ENCODE measurements at places on chromosomes 3 and 15.

- peak; percentile 31 for DNase-seq
These were observed 2.0 kb downstream of the BHLHE40 start for GRCh38 chr3:4981294-4981664.

DNA sequence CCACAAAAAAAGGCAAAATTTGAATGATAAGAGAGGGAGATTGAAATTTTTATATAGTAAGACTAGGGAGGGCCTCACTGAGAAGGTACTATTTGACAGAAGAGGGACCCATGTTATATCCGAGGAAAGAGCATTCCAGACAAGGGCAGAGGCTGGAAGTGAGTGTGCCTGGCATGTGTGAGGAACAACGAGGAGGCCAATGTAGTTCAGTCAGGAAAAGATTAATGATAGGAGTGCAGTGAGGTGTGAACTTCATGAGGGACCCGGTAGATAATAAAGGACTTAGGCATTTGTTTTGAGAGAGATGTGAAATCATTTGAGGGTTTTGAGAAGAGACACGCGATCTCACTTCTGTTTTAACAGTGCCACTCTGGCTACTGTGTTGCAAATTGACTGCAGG is 36.3 kb downstream of the ASTE1 start:
- no peak for DNase-seq

DNA sequence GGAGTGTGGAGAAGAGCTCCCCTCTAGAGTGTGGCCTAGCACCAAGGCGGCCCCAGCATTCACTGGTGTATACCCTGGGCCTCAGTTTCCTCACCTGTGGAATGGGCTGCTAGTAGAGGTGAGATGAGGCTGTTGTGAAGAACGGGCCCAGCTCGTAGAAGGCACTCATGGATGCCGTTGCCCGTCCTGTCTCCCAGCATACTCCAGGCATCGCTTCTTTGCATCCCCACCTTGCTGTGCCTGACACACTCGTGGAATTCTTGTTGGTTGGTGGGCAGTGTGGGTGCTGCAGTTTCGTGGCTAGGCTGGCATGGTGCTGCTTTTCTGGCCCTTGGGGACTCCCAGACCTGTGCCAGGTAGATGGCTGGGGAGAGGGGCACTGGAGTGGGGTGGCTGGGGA is 76.7 kb downstream of the SMAD6 start:
- DNase-seq, result no peak

DNA sequence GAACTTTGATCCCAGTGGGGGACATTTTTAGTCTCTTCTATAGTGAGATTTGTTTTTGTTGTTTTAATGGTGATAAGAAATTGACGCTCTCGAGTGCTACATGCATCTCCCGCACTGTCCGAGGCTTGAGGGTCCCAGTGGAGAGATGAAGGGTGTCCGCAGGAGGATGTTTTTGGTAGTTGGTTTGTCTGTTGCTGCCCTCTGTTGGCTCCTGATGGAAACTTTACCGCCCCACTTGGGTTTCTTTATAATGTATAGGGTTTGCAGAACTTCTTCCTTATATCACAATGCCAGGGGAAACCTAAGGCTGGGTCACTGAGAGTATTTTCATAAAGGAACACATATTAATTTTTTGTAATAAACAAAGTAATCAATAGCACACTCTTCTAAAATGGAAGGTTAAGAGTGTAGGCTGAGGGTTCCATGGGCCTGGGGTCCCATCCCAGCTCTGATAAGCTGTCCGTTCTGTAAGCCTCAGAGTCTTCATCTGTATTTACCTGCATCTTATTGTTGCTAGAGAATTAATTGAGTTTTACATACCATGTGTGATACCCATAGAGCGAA is 185.3 kb upstream of the FEZF2 start:
- no peak for DNase-seq

- DNase-seq, result no peak
These were observed 18.3 kb downstream of the NMNAT3 start for GRCh38 chr3:139659511-139659910.

GRCh38 chr3:96000966-96001365 is 813.4 kb upstream of the EPHA6 start:
- DNase-seq, result no peak

Data from CD8-positive, alpha-beta T cell (primary cell).